Posterior vena cava (tissue), 2 donors: ENCODE measurements at places on chromosomes 1 and 21.

GRCh38 chr1:219340796-219341195, 167.1 kb downstream of the LYPLAL1 start:
- DNase-seq = no peak

DNA sequence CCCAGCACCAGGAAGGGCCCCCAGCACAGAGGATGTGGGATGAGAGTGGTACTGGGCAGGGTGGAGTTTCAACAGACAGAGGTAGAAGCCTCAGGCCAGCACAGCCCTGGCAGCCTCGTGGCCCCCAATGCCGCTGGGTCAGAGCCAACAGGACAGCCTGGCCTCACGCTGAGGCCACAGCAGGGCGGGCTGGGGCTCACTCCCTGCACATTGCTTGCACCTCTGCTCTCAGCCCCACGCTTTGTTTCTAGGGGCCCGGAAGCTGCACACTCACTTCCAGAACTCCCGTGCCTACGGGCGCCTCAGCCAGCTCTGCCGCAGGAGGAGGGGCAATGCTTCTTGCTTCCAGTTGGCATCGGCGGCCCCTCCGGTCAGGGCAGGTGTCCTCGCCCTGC, 72.9 kb downstream of the SIK1 start:
- DNase-seq = no peak

DNA sequence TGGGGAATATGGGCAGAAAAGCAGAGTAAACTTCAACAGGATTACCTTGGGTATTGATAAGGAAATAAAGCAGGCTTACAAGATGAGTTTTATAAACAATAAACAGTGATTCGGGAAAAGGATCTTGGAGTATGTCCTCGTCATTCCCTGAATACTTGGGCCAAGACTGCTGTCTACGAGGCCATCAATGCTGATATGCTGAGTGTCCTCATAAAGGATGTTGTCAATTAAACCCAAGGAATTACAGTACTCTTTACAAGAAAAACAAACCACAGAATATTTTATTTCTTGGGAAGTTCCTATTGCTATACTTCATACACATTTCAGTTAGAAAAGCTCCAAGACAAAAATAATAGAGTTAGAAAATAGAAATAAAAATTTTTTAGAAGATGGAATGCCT, 34.9 kb downstream of the ATP1B1 start:
- no peak for DNase-seq

GRCh38 chr1:157993147-157993917, at the start of gene KIRREL1:
Gene KIRREL1 (plus strand): TSS chr1:157993645. CDS start chr1:157993677, 32 bp downstream.
- no peak for DNase-seq

GRCh38 chr1:232538224-232538942, 91.5 kb downstream of the SIPA1L2 start:
- no peak for DNase-seq

GRCh38 chr1:201329286-201329685, 46.0 kb downstream of the PKP1 start:
- DNase-seq = peak; percentile 64

GRCh38 chr1:205348554-205349487, 7.9 kb downstream of the KLHDC8A start:
- DNase-seq = no peak

- no peak for DNase-seq
Observed at GRCh38 chr21:42376338-42376982, 10.1 kb upstream of the TFF1 start.

DNA sequence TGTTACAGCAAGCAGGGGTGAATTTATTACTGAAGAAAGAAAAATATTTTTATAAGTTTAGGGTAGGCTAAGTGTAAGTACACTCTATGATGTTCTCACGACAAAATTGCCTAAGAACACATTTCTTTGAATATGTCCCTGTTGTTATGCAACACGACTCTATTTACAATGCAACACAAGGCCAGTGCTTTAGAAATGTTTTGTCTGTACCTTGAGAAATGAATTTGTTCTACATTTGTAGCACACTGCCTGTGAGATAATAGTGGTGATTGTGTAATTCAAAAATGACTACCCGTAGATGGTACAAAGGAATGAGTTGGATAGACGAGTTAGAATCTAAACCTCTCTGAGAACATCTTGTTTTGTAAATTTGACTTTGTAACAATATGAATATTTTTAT, 63.7 kb upstream of the IGSF5 start:
- DNase-seq = no peak

- no peak for DNase-seq
Observed at GRCh38 chr1:121546830-121547591, 362.2 kb downstream of the SRGAP2C start.

GRCh38 chr1:24415910-24416665, 486 bp downstream of the NIPAL3 start:
- DNase-seq = no peak

- DNase-seq = no peak
Observed at GRCh38 chr1:88730132-88730675, 46.1 kb downstream of the PKN2 start.

DNA sequence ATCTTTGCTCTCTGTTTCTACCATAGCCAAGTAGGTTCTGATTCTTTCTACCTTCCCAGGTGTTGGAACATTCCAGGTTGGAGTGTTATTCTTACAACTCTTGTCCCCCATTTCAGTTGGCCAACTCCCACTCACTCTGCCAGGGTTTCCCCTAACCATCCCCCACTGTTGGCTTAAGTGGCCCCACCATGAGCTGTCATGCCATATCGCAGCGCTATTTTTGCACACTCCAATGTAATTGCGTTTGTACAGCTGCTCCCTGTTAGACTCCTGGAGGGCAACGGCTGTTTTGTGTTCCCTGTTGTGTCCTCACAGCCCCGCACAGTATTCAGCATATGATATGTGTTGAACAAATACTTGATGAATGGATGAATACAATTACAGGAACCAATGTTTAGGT, 117.7 kb upstream of the ETS2 start:
- no peak for DNase-seq

- no peak for DNase-seq
Observed at GRCh38 chr1:29958271-29958670, 721.9 kb downstream of the PTPRU start.

GRCh38 chr1:101065575-101065974, 40.0 kb upstream of the DPH5 start:
- no peak for DNase-seq

DNA sequence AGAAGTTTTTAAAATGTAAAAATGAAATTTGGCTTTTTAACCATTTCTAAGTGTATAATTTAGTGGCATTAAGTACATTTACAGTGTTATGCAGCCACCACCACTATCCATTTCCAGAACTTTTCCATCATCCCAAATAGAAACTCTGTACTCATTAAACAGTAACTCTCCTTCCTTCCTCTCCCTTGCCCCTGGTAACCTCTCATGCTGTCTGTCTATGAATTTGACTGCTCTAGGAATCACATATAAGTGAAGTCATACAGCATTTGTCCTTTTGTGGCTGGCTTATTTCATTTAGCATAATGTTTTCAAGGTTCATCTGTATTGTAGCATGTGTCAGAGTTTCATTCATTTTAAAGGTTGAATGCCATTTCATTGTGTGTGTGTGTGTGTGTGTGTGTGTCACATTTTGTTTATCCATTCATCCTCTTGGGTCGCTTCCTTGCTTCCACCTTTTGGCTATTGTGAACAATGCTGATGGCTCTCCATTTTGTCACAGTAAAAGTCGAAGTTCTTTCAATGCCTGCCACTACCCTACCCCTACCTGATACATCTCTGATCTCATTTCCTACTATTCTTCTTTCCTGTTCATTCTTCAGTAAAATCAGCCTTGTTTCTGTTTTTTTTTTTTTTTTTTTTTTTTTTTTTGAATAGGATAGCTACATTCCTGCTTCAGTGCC, 45.3 kb downstream of the F3 start:
- no peak for DNase-seq

DNA sequence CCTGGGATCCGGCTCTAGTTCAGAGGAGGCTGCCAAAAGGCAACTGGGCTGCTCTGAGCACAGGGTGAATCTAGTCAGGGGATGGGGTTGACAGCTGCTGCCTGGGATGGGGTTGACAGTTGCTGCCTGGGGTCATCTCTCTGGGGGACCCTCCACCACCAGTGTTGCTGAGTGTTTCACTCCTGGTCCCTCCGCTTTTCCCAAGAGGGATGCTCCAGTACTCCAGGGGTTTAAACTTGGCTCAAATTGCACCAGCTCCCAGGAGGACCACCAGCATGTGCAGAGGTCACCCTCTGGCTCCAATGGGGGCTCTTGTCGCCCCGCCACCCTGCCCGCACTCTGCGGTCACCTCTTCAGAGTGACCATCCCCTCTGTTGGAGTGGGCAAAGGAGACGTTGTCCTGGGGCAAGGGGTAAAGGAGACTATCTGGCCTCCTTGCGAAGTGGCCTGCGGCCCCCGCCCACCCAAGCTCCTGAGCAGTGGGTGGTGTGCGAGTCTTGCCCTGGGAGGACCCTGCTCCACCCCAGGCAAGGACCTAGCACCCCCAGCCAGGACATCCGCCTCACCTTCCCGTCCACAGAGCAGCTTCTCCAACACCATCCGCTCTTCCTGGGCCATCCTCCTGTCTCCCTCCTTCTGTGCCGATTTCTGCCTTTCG, 52.6 kb downstream of the SIK1 start:
- no peak for DNase-seq

DNA sequence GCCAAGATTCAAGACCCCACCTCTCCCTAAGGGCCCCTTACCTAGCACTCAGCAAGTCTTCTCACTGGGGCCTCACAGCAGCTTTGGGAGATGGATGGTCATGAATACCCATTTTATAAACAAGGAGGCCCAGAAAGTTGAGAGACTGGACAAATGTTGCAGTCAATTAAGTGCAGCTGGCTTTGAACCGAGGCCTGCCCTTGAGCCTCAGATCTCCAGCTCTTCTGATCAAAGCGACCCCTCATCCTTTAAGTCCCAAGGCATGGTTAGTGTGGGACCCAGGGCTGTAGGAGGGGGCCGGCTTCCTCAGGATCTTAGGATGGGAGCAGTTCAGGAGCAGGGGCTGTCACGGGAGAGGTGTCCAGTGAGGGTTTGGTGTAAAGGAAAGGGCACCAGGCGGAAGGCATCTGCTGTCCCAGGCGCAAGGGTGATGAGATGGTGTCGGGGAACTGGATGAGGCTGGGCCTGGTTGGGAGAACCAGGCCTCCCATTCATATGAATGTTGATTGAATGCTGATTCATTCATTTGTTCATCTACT, 5.1 kb upstream of the MTFR1L start:
- DNase-seq = no peak

DNA sequence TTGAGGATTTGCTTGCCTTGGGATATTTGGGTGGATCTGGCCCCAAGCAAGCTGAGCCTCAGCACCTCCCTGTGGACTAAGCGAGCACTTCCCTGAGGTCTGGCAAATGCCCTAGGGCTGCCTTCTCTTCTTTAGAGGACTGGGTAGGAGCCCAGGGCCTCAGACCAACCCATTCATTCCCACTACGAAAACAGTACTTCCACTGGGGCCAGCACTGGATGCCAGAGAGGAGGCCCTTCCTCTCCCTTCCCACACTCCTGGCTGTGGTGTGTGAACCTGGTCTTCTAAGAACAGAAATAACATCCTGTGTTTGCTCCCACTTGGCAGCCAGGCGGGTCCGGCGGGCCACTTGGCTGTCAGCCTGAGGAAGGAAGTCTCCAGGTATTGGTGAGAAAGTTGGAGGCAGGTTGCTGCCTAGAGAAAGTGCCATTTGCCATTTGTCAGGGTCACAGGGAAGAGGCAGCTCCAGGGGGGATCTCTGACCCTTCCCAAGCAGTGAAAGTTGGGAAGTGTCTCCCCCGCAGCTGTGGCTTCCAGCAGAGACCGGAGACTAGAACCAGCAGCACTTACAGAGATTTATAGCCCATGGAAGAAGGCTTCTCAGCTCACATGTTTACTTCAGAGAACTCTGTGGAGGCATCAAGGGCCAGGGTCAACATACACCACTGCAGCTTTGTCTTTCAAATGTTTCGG, 323.5 kb downstream of the SIPA1L2 start:
- DNase-seq = peak; percentile 82

DNA sequence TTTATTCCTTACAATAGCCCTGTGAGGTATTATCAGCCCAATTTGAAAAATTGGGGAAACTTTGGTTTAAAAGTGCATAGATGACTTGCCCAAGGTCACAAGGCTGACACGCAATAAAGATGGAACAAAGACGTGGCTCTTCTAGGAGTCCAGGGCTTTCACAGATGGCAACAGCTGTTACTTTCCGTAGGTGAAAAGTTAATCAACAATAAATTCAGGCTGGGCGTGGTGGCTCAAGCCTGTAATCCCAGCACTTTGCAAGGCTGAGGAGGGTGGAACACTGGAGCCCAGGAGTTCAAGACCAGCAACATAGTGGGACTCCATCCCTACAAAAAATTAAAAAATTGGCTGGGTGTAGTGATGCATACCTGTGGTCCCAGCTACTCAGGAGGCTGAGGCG, 87.8 kb upstream of the ATF3 start:
- no peak for DNase-seq

DNA sequence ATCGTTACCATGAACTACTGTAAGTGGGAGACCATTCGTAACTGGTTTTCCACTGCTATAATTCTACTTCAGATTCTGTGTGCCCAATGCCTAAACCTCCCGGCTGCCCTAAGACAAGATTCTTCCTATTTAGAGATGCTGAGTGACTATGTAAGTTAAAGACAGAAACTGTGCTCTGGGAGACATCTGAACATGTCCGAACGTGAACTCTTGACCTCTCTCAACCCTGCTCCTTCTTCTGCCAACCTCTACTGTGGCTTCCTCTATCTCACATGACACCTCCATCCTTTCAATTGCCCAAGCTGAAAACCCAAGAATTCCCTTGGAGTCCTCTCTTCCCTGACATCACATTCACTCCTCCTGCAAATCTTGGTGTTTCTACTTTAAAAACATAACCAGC, 182.9 kb downstream of the AKT3 start:
- DNase-seq = no peak

- DNase-seq = no peak
Observed at GRCh38 chr1:87592156-87592555, 263.5 kb downstream of the LMO4 start.

DNA sequence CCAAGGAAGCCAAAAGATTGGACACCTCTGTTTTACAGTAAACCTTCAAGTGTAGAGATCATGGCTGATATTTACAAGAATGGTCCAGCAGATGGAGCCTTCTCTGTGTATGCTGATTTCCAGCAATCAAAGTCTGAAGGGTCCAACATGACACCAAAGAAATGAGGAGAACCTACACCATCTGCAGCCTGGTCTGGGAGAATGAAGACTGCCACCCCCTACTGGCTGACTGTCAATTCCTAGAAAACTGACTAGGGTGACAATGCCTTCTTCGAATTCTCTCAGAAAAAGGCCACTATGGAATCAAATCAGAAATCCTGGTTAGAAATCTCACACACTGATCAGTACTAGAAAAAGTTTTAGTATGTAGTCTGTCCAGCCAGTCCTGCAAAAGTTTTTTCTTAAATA, 83.3 kb downstream of the CDC42BPA start:
- no peak for DNase-seq

DNA sequence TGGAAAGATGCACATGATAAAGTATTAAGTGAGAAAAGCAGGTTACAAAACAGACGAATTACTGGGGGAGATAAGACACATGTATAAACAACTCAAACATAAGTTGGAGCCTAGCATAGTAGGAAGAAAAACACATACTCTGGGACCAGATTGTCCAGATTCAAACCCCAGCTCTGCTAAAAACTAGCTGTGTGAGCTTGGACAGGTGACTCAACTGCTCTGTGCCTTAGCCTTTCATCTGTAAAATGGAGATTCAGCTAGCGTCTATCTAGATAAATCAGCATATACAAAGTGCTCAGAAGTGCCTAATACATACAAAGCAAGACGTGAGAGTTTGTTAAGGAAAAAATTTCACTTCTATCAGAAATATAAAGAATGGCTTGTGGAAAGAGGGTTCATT, 254.0 kb upstream of the POU3F1 start:
- DNase-seq = no peak

GRCh38 chr21:44054710-44055109, 42.6 kb downstream of the TRAPPC10 start:
- DNase-seq = no peak
